ENCODE measurements at places on chromosomes 11 and 22. TPM values are rescaled to one million over a fixed set of nuclear protein-coding genes. Genes with fewer than 3 reads are reported as not detected.
A peak's percentile ranks its signal among the peaks of the same experiment; 100 is the strongest.

- no peak for DNase-seq
Observed at GRCh38 chr11:116255321-116255953, 517.4 kb downstream of the BUD13 start.

DNA sequence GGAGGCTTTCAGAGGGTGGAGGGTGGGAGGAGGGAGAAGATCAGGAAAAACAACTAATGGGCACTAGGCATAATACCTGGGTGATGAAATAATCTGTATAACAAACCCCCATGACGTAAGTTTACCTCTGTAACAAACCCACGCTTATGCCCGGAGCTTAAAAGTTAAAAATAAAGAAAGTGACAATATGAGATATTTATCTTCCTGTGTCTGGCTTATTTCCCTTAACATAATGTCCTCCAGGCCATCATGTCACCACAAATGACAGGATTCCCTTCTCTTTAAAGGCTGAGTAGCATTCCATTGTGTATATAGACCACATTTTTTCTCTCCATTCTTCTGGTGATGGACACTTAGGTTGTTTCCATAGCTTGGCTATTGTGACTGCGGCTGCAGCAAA lies 79.5 kb downstream of the BARX2 start:
- DNase-seq = no peak

GRCh38 chr11:73582653-73583052 lies 15.3 kb downstream of the FAM168A start:
- DNase-seq = no peak

DNA sequence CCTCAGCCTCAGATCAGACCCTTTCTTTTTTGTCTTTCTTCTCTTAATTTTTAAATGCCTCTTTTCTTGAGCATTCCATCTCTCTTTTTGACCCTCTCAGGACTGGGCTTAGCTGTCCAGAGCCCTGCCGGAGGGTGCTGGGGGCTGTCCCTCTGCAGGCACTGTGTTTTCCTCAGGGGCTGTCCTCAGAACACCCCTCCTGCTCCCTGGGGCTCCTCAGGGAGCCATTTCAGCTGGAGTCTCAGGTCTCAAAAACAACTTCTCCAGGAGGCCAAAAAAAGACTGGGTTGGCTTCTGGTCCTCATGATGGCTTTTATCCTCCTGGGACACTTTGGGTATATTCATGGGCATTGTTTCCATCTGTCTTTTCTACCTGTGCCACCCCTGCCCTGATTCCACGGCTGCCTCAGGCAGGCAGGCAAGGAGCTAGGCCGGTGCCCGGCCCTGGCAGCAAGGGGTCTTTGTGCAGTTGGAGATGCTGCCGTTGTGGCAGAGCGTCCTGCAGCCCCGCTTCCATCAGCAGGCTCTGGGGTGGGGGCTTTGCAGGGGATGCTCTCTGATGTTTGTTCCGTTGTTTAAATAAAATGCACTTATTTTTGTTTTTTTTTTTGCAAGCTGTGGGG lies 85.1 kb downstream of the CEP164 start:
- DNase-seq = no peak

DNA sequence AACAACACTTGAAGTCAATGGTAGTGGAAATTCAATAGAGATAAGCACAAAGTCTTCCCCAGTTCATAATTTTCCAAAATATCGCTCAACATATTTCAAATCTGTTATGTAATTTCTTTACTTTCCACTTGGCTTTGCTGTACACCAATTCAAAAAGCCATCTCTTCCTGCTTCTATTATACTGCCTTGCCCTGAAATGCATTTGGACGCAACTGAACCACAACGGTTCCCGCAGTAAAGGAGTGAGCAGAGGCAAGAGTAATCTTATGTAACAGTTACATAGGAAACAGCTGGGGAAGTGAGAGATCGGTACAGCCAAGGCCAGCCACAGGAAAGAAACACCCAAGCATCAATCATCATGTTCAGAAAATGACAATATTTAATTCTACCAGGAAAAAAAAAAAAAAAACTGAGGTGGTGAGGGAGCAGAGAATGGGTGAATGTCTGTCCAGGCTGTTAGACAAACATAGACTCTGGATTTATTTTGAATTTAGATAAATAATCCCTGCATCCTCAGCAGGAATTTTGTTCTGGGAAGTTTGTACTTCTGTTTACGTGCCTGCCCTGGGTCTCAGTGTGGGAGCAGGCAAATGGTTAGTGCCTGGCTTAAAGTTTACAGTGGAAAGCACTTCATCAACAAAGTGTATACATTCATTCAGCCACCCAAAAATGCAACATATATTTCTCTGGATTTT lies 392.2 kb downstream of the ETS1 start:
- peak; percentile 15 for DNase-seq

DNA sequence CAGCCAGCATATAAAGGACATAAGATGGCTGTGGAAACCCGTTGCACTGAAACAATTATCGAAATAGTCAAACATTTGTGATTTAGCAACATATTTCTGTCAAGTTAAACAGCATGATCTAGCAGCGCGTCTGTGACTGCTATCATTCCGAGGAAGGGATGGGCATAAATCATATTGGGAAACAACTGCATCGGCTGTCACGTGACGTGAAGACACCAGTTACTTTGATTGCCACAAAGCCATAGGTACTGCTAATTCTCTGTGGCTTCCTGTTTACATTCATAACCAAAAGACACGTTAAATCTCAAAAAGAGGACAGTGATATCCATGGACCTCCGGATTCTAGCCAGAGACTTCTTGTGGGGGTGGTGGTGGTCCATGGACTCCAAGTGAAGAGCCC lies 87.8 kb downstream of the CACNA1I start:
- no peak for DNase-seq

- DNase-seq = no peak
Observed at GRCh38 chr11:121762820-121763219, 310.1 kb upstream of the SORL1-AS1 start.

- no peak for DNase-seq
Observed at GRCh38 chr11:55854704-55855103, 16.2 kb downstream of the OR5D16 start.

GRCh38 chr11:41775296-41775695 lies 315.8 kb upstream of the LRRC4C start:
- DNase-seq = no peak

GRCh38 chr22:20865875-20866445 lies 7.2 kb downstream of the SNAP29 start:
- no peak for DNase-seq

DNA sequence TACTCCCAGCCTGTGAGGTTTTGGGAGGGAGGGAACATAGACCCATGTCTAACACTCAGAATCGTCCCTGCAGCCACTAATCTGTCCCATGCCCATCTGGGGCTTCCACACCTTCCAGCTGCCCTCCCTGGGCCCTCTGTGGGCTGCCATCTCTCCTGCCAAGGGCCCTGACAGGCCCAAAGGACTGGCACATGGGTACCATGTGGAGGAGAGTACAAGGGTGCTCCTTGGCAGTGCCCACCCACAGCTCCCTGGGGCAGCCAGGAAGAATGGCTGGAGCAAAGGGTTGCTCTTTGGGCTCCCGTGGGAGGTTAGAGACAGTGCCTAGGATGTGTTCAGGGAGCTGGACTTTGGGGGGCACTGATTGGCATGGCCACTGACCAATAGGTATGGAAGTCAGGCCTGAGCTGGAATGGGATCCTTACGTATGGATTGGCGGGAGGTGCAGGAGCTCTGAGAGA lies 56.8 kb downstream of the CD82 start:
- DNase-seq = no peak

GRCh38 chr11:67117672-67118180 lies 1.3 kb upstream of the KDM2A start:
- peak; percentile 28 for DNase-seq

DNA sequence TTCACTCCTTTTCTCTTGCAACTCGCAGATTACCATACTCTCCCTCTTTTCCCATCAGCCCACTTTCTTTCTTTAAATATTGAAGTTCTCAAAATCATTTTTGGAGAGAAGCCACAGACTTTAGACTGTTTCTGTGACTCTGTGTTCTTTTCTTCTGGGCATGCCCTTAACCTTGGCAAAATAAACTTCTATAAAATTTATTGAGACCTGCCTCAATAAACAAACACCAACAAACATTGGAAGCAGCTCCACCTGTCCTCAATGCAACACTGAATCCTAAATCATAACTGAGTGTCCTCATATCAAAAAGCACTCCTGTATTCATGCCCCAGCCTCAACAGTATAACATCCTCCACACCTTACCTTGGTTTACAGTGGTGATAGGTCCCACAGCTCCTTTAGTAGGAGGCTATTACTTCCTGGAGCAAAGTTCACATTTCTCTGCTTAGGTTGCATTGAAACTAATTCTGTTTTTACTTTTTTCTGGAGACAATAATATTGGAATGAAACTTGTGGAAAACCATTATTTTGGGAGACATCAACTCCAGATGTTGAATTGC lies 320.0 kb upstream of the LRRC4C start:
- DNase-seq = no peak

DNA sequence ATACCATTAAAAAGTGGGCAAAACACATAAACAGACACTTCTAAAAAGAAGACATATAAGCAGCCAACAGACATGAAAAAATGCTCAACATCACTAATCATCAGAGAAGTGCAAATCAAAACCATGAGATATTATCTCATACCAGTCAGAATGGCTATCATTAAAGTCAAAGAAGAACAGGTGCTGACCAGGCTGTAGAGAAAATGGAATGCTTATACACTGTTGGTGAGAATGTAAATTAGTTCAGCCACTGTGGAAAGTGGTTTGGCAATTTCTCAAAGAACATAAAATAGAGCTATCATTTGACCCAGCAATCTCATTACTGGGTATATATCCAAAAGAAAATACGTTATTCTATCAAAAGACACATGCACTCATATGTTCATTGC lies 13.5 kb downstream of the OR2AT4 start:
- DNase-seq = no peak

DNA sequence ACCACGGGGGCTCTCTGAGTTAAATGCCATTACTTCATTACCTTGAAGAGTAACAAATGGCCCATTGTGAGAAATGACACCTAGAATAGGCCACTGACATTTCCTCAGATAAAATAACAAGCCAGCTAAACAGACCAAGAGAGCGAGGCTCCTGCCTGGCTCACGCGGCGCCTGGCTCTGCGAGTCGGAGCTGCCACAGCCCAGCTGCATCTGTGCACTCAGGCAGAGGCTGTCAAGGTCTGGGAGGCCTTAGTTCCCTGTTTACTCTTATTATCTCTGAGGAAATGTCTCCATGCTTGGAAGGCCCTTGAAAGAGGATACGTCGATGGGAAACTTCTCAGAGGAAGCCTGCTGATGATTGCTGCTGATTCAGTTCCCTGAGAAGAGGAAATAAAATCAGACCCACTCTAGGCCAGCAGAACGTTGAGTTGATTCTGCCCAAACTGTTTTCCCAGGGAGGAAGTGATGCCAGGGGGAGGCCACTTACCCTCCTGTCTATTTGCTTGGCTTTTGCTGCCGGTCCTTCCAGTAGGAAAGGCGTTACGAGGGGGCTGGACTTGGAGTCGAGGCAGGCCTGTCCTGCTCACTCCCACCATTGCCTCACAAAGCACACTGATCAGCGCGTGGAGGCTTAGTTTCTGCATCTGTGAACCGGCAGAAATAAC lies 208.8 kb downstream of the TBC1D22A start:
- no peak for DNase-seq

The GAL3ST1 gene
- not detected for total RNA-seq

The CCDC87 gene
- 0.08 TPM for total RNA-seq

The KCTD17 gene
- total RNA-seq = 39.6 TPM

The APOL4 gene
- not detected for total RNA-seq

The RTN4R gene
- 1.4 TPM for total RNA-seq

The TEX54 gene
- 0.63 TPM for total RNA-seq

The POU2AF1 gene
- 10.8 TPM for total RNA-seq

The PHLDA2 gene
- total RNA-seq = 6.9 TPM

The CRYBB2 gene
- not detected for total RNA-seq

The DBX1 gene
- not detected for total RNA-seq

The SGSM1 gene
- total RNA-seq = 0.98 TPM

The TPBGL gene
- total RNA-seq = 0.47 TPM

The PTPRCAP gene
- total RNA-seq = 114 TPM

Data from activated T-cell treated with anti-CD3 and anti-CD28 coated beads, Interleukin-2, amount 50 U/mL, for 4 hours (primary cell).